ENCODE measurements at places on chromosomes 6 and 20.

GRCh38 chr20:14568225-14568624 lies 230.8 kb upstream of the FLRT3 start:
- DNase-seq: no peak

- no peak for DNase-seq
Observed at GRCh38 chr6:124494956-124495664, 467.1 kb upstream of the RNF217 start.

- DNase-seq: no peak
Observed at GRCh38 chr6:45478240-45478639, 100.5 kb upstream of the SUPT3H start.

DNA sequence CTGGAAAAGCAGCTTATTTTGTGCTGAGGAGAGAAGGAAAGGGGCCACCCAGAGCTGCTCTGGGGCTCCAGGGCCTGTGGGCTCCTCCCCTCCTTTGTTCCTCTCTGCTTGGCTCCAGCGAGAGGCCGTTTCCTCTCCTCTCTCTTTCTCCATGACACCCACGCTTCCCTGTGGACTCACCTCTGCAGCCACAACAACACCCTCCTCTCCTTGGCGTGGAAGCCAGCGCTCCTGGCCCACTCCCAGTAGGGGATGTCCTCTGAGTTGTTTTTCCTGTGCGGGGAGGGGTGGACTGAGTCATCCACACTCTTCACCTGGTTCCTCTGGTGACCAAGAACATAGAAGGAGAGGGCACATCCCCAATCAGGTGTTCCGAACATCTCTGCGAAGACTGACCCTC lies 4.9 kb upstream of the CDSN start:
- DNase-seq: no peak

DNA sequence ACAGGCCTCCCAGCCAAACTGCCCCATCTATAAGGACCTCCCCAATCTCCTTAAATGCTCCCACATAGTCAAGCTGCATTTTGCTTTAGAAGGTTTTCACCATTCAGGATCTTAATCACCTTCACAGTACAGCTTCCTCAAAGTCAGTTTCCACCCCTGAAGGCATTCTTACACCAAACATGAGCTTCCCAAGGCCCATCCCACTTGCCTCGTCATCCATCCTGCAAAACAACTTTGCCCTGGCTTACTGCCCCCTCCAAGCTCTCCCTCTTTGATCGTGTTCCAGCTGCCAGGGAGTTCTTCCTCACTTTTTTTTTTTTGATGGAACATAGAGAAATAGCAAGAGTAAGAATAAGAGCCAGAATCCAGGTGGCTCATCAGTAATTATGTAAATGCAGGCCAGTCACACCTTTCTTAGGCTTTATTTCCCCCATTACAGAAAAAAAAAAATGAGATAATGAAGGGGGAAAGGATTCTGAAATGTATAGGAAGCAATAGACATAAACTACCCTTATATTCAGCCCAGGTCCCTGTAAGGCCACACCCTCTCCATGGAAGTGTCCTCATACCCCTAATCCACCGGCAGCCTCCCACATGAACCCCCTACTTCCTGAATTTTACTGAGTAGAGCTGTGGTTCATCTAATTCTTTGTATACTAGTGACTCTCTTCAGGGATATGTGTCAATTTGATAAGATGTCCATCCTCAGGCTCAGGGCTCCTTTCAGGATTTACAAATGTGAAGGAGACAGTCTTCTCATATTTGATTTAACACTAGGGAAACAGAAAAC lies 12.7 kb downstream of the TRIM27 start:
- DNase-seq: no peak

DNA sequence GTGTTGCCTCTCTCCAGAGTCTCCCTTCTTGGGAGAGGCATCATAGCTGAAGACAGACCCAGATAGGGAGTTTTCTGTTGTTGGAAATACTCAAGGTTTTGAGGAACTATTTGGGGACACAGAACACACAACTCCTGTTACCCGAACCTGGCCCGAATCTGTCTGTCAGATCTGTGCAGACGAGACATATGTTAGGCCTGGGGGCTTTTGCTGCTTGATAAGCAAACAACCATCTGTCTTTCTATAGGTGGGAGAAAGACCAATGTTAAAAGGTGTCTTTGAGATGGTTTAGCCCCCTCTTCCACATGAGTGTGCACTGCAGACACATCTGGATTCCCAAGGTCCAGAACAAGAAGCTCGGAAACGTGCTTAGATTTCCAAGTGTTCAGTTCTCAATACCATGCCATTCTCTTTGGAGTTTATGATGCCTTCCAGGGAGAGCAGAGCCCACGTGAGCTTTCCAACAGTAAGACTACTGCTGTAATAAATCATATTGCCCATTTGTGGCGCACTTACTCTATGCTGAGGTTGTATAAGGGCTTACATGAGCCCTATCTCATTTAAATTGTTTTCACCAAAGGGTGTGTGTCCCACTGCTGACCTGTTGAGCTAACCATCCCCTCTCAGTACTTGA lies 3.8 kb upstream of the STX16 start:
- no peak for DNase-seq

GRCh38 chr6:25875926-25876602 lies 2.0 kb upstream of the SLC17A3 start:
- no peak for DNase-seq

DNA sequence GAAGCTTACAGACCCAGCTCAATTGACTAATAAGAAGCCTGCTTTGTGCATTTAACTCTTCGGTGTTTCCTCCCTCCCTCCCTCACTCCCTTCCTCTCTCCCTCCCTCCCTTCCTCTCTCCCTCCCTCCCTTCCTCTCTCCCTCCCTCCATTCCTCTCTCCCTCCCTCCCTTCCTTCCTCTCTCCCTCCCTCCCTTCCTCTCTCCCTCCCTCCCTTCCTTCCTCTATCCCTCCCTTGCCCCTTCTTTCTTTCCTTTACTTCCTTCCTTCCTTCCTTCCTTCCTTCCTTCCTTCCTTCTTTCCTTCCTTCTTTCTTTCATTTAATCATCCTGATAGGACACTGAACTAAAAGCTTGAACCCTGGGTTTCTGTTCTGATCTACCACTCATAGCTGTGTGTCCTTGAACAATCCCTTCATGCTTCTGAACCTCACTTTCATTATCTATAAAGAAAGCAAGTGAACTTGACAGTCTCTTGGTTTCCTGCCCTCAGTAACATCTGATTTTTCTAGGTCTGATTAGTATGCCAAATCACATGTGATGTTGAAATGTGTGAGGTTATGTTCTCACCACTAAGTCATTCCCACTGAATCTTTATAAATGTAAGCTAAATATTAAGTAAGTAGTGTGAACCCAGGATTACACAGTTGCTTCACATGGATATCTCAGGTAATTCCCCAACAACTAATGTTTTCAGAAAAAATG lies 132.3 kb upstream of the BMP2 start:
- no peak for DNase-seq

DNA sequence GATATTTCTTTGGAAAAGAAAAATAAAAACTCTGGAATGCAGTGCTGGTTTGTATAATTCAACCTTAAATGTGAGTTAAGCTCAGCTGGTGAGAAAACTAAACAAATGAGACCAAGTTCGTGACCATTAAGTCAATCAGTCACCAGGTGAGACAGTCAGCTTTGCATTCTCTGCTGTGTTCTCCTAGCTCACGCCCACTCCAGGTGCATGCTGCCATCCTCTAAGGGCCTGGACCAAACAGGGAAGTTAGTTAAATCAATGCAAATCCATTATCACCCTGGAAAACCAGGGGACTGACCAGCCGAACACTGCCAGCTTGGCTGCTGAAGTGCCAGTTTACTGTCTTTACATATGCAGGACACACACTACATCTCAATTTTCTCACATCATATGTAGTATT lies 7.2 kb downstream of the TPBG start:
- DNase-seq: no peak

DNA sequence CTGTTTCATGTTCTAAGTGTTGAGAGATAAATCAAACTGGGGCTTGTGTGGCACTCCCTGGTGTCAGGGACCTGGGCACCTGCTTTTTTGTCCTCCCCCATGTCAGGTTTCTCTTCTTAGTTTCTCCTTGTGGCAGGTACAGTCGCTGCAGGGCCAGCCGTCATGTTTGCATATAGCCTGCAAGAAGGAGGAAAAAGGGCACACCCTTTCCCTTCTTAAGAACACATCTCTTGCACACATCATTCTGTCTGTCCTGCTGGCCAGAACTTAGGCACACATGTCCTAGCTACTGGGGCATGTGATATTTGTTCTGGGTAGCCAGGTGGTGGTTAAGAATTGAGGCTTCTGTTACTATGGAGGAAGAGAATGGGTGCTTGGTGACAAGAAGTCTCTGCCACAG lies 27.9 kb downstream of the CDC5L start:
- no peak for DNase-seq

DNA sequence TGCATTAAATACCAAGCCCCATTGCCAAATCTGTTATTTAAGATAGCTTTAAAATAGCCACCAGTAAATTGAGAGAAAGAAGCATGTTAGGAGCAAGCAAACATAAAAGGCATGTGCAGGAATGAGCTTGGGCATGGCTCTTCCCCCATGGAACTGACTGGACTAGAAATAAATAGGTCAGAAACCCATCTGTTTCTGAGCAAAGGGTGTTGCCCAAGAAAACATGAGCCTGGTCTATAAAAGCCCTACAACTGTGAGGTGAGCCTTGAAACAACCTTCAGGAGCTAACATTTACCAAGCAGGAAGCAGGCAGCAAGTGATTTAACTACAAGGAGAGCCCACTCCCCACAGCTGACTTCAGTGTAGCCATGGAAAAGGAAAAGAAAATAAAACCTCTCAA lies 126.3 kb downstream of the C6orf118 start:
- DNase-seq: no peak

GRCh38 chr6:17871836-17872235 lies 115.6 kb downstream of the KIF13A start:
- DNase-seq: no peak

- no peak for DNase-seq
Observed at GRCh38 chr6:98639089-98639635, 195.2 kb upstream of the POU3F2 start.

- DNase-seq: no peak
Observed at GRCh38 chr6:148364056-148364824, 21.6 kb downstream of the SASH1 start.

DNA sequence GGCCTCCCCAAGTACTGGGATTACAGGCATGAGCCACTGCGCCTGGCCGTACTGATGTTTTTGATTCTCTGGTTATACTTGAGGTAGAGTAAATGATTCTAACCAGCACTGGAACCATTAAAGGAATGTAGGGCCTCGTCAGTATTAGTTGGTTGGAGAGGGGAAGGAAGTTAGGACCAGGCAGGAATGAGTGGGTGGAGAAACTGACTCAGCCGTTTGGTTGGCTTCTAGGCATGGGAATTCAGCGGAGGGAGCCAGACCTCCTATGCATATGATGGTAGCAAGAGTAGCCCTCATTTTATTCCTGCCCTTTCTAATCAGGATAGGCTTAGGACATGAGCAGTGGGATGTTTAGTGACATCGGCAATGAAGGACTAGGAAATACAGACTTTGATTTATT lies 19.0 kb upstream of the SERINC3 start:
- no peak for DNase-seq

- DNase-seq: no peak
Observed at GRCh38 chr6:160418370-160418769, 70.2 kb downstream of the SLC22A3 start.

DNA sequence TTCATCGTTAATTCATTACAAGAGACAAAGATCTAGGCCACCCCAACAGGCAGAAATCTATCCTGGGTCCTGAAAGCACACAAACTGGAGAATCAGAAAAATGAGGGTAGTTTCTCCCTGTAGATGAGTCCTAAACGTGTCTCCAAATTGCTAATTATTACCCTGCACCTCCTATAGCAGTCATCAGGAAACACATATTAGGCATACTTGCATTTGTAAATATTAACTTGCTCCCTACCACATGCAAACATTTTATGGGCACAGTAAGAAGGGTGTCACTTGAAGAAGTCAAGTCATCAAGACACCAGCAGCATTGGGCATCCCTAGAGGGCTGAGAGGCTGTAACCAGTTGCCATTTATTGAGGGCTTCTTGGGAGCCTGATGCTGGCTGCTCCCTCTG lies 17.9 kb upstream of the SIRPB1 start:
- no peak for DNase-seq

GRCh38 chr6:144566868-144567615 lies 281.9 kb downstream of the UTRN start:
- DNase-seq: no peak

- DNase-seq: no peak
Observed at GRCh38 chr6:2871953-2872352, 30.3 kb upstream of the SERPINB1 start.
